SHP77 (cell line): ENCODE measurements at places on chromosomes 2 and 18.

DNA sequence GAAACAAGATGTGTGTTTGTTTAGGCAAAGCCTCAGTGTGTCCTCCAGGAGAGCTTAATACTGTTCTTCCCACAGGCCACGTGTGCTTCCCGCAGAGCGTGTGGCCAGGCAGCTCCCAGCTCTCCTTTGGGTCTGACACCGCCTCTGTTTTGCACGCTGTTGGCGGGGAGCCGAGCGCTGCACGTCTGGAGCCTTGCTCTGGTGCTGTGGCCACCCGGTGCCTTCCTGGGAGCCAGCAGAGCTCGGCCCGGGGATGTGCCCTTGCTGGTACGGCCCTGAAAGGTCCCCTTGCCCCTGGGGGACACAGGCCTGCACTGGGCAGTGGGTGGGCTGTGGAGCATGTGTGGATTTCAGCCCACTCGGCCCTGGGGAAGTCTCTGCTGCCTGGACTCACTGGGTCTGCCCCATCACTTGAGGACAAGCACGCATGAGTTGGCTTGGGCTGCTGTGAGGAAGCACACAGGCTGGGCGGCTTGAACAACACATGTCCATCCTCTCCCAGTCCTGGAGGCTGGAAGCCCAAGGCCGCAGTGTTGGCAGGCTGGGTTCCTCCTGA is 160.7 kb upstream of the HDAC4 start:
- no peak for DNase-seq

DNA sequence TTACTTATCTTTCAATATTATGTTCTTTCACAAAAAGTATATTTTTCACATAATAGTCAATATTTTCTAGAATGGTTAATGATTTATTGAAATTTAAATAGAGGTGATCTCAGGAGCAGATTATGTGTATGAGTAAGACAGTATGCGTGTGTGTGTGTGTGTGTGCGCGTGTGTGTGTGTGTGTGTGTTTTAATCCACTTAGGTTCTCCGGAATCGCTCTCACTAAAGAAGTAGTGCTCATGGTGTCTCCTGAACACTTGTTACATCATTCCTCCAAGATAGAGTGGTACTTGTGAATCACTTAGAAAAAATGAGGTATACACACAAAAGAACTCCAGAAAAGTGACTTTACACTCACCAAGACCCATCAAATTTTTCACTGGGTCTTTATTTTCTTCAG is 91.0 kb upstream of the KCNH7 start:
- no peak for DNase-seq

- DNase-seq = no peak
These were observed 67.7 kb upstream of the POU3F3 start for GRCh38 chr2:104786204-104786603.

DNA sequence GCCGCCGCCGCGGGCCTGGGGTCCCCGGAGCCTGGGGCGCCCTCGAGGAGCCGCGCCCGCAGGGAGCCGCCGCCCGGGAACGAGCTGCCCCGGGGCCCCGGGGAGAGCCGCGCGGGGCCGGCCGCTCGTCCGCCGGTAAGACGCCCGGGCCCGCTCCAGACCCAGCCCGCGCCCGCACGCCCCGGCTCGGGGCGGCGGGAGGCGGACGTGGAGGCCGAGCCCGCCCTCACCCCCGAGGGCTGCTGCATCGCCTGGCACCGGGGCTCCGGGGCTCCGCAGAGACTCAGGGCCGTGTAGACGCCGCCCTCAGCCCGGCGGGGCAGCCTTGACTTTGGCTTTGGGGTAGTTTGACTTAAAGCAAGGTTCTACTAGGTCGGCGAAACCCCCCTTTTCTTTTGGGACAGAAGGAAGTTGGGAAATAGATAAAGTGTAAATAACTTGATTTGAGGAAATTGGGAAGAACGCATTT is 335 bp downstream of the ERFE start:
- DNase-seq = no peak

DNA sequence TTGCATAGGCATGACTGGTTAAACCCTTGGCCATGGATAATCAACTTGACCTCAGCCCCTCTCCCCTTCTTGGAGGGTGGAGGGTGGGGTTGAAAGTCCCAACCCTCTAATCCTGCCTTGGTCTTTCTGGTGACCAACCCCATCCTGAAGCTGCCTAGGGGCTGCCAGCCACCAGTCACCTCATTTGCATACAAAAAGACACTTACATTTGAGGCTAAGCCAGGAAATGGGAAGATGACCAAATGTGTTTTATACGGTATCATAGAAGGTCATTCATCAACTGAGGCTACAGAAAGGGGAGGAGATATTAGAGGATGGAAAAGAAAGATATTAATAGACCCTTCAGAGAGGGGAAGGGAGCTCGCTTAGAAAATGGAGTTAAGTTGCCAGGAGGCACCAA is 96.8 kb downstream of the NCK2 start:
- DNase-seq = no peak

DNA sequence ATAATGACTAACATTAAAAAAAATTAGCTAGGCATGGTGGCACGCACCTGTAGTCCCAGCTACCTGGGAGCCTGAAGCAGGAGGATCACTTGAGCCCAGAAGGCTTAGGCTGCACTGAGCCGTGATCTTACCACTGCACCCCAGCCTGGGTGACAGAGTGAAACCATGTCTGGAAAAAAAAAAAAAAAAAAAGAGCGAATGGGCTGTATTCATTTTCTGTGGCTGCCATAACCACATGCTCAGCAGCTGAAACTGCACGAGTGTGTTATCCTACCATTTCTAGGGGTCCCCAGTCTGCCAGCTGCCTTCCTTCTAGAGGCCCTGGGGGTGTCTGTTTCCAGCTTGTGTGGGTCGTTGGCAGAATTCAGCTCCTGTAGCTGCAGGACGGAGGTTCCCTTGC is 247.8 kb downstream of the EIPR1 start:
- no peak for DNase-seq

DNA sequence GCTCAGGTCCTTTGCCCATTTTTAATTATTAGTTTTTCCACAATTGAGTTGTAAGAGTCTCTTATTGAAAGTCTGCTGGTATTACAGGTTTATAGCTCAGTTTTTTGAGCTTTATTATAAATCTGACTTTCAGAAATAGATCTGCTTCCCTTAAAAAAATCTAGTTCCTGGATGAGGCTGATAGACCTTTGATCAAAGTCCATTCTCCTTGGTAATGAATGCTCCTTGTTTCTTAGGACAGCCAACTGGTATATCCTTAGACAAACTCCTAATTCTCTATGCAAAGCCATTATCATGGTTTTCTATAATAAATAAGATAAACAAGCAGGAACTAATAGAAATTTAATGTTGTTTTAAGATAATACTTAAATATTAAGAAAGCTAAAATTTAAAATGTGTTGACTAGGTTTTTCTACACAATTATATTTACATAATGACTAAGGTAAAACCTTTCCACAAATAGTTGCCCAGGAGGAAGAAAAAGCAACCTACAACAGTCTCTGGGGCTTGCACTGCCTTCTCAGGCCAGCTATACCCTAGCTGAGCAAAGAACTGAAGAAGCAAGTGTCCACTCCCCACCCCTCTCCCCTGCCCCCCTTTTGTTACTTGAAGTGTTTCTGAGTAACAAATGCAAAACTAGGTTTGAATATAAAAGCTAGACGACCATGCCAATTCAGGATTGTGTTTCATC is 16.9 kb downstream of the NT5DC4 start:
- DNase-seq = no peak

- DNase-seq = no peak
These were observed 79.2 kb downstream of the ZDBF2 start for GRCh38 chr2:206353685-206354084.

- DNase-seq = no peak
These were observed 17.2 kb downstream of the TNP1 start for GRCh38 chr2:216842636-216843035.

GRCh38 chr2:218329027-218329825 is 27.4 kb upstream of the CATIP start:
- DNase-seq = no peak
